ENCODE measurements at places on chromosomes 1 and 21. TPM values are rescaled to one million over a fixed set of nuclear protein-coding genes. Genes with fewer than 3 reads are reported as not detected.

The NBPF6 gene
- total RNA-seq, result not detected

The CFHR4 gene
- not detected for total RNA-seq

The PIGC gene
- 32.1 TPM for total RNA-seq

The DYNLT5 gene
- not detected for total RNA-seq

The COL24A1 gene
- not detected for total RNA-seq

The APOBEC4 gene
- total RNA-seq, result not detected

The PRAMEF13 gene
- total RNA-seq, result not detected

The GJC2 gene
- total RNA-seq, result 6.2 TPM

The AGMAT gene
- 7.6 TPM for total RNA-seq

The SMCP gene
- total RNA-seq, result not detected

DNA sequence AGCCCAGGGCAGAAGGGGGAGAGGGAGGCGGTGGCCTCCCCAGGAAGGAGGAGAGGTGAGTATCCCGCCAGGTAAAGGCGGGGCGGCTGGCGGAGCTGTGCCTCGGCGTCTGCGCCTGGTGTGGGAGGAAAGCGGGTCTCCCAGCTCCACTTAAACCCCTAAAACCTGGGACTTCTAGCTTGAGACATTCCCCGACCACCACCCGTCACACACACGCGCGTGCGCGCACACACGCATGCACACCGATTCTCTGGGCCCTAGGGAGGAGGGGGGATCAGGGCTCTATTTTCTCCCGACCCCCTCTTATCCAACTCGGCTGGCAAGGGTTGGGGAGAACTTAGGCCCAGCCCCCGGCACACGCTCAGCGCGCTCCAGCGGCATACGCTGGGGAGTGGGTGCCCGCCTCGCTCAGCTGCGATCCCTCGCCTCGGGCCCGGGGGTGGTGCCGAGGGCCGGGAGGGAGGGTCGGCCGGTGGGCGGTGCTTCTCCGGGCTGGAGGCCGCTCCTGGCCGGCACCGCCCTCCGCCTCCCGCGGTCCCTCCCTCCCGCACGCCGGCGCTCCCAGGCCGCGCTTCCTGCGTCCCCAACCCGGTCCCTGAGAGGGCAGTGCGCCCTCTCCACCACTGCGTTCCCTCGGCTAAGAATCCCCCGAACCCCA lies at the start of gene TMEM51:
TSS of gene TMEM51 (plus strand) at position 564 of the 658 bp plus-strand sequence. CDS start 61,341 bp downstream, outside the sequence.
- H3K27me3 ChIP-seq, result peaks cover 57% of the 10 kb centered on the region
- peak within 1 kb of the TSS; percentile 76 for H3K4me3 ChIP-seq

DNA sequence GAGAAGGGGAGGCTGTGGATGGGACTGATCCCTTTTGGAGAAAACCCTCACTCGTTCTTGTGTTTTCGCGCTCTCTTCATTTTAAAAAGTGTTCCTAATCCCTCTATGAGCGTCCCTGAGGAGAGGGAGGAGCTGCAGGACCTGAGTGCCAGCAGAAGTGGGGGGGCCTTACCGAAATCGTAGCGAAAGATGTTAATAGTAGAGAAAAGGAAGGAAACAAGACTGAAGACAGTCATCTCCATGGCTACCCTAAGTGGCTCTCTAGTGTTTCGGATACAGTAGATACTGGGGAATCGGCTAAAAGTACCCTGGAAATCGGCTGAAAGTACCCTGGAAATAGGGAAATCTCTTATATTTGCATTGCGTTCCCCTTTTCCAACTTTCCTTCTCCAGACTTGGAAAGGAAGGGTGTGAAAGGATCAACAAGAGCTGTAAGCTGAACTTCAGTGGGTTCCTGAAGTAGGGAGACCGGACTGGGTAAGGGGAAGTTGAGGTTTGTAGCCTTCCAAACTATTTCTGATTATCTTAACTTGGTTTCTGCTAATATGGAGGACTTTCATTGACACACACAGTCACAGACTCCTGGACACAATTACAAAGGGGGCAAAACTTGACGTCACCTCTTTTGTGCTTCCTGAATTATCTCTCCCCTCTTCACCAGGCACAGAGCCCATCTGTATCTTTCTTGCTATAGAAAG lies 486 bp upstream of the DSTYK start:
- H3K27me3 ChIP-seq, result no peaks in the 10 kb centered on the region
- peak overlapping the region; percentile 96 for H3K4me3 ChIP-seq
- DNase-seq, result no peak
- H3K36me3 ChIP-seq, result peaks cover 4% of the 10 kb centered on the region

DNA sequence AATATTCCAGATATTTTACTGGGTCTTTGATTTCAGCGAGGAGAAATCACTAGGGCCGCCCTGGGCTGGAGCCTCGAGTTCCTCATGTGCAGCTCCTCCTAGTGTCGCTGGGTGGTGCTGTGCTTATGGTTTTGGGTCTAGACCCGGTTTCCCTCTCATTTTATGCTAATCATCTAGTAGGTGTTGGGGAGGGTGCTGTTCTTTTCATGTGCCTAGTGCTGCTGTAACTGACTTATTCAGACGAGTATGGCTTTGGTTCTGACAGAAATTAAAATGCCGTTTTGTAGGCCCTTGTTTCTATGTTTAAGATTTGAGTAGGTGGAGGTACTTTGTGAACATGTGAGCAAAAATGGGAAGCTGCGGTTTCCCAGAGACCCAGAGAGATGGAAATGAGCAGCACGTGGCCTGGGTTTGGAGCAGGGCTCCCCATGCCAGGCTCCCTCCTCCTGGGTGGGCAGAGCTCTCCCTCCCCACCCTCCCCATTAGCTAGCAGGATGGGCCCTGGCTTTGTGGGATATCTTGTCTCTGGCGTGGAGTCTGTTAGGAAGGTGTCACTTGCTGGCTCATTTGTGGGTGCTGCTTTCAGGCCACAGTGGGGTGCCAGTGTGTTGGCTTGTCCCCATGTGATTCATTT lies 74.0 kb upstream of the GPR88 start:
- peak overlapping the region; percentile 33 for H3K27ac ChIP-seq
- peaks cover 22% of the 10 kb centered on the region for H3K4me1 ChIP-seq
- H3K27me3 ChIP-seq, result no peaks in the 10 kb centered on the region
- H3K36me3 ChIP-seq, result peaks cover 11% of the 10 kb centered on the region
- peak overlapping the region; percentile 13 for H3K4me3 ChIP-seq

DNA sequence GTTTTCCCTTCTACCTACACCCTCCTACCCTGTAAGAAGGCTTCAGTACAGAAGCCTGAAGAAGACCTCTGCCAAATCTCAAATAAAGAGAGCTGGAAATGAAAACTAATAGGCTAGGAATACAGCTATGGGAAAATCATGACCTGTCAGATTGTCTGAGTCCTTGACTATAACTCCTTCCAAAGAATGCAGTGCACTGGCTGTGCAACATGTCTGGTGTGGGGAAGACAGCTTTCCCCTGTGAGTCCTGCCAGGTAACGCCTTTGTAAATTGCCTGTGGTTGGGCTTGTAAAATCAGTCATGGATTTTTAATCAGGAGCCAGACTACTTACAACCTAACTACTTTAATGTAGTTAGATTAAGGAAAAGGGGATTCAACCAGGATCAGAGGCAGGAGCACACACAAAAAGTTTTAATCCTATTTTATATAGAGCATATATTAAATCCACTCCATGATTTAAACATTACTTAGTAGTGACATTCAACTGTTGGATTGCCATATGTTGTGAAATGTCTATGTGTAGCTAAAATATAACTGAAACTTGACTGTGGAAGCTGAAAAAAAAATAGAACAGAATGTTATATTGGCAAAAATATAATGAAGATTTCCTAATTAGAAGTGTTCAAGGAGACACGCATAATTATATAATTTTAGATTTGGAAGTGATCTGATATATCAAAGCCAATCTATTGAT lies 1667.8 kb downstream of the KCNT2 start:
- H3K27me3 ChIP-seq, result no peaks in the 10 kb centered on the region
- H3K4me1 ChIP-seq, result no peaks in the 10 kb centered on the region
- H3K4me3 ChIP-seq, result no peak overlapping the region
- no peaks in the 10 kb centered on the region for H3K36me3 ChIP-seq
- no peak overlapping the region for H3K27ac ChIP-seq
- no peak for DNase-seq

DNA sequence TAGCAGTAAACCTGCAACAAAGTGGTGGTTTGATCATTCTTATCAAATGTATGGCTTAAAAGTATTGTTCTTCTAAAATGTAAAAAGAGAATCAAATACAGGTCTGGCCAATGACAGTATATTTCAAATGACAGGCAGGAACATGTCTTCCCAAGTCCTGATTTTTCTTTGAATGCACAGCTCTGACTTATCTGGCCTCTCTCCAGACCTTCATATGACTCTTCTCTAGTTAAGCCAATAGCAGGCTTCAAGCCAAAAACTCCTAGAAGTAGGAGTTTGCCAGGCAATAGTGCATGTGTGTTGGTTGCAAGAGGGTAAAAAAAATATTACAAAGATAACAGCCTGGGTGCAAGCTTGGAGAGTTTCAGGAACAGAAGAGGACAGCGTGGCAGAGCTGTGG lies 345.5 kb downstream of the SMYD3 start:
- H3K4me3 ChIP-seq, result no peak overlapping the region
- no peaks in the 10 kb centered on the region for H3K36me3 ChIP-seq
- no peak overlapping the region for H3K27ac ChIP-seq
- DNase-seq, result no peak

- no peaks in the 10 kb centered on the region for H3K36me3 ChIP-seq
- no peak for DNase-seq
- no peaks in the 10 kb centered on the region for H3K4me1 ChIP-seq
- H3K27me3 ChIP-seq, result no peaks in the 10 kb centered on the region
Observed at GRCh38 chr1:220370041-220370700, 97.9 kb upstream of the RAB3GAP2 start.

GRCh38 chr1:112833806-112834205 lies 118.7 kb upstream of the PPM1J start:
- H3K36me3 ChIP-seq, result no peaks in the 10 kb centered on the region
- peaks cover 19% of the 10 kb centered on the region for H3K27me3 ChIP-seq
- no peak for DNase-seq
- no peaks in the 10 kb centered on the region for H3K4me1 ChIP-seq
- no peak overlapping the region for H3K4me3 ChIP-seq
- H3K27ac ChIP-seq, result no peak overlapping the region

GRCh38 chr1:208101661-208102431 lies 142.3 kb downstream of the PLXNA2 start:
- H3K4me1 ChIP-seq, result no peaks in the 10 kb centered on the region
- no peak overlapping the region for H3K27ac ChIP-seq
- DNase-seq, result no peak

- no peak overlapping the region for H3K4me3 ChIP-seq
- no peak overlapping the region for H3K27ac ChIP-seq
Observed at GRCh38 chr1:39711104-39711965, 20.1 kb upstream of the HPCAL4 start.

DNA sequence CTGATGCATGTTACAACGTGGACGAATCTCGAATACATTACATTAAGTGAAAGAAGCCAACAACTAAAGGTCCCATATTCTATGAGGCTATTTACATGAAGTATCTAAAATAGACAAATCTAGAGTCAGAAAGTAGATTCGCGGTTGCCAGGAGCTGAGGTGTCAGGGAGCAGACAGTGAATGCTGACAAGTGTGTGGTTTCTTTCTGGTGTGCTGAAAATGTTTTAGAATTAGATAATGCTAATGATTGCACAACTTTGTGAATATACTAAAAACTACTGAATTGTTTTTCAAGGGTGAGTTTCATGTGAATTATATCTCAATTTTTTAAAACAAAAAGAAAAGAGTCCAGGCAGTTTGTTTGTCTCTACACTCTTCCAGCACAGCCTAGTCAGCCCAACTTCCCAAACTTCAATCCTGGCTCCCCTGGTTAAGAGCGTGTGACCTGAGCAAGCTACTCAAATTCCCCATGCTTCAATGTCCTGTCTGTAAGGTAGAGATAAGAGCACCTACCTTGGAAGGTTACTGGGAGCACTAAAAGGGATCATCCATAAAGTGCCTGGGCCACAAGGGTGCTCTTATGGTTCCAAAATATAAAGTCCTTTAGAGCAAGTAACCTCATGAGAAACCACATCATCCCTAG lies 20.9 kb downstream of the HLCS start:
- peaks cover 2% of the 10 kb centered on the region for H3K4me1 ChIP-seq
- peaks cover 16% of the 10 kb centered on the region for H3K36me3 ChIP-seq
- no peak overlapping the region for H3K27ac ChIP-seq
- DNase-seq, result no peak
- no peak overlapping the region for H3K4me3 ChIP-seq

GRCh38 chr1:105137543-105138457 lies 1388.1 kb downstream of the AMY1C start:
- H3K4me1 ChIP-seq, result no peaks in the 10 kb centered on the region
- H3K27me3 ChIP-seq, result no peaks in the 10 kb centered on the region
- no peak overlapping the region for H3K4me3 ChIP-seq
- no peaks in the 10 kb centered on the region for H3K36me3 ChIP-seq

DNA sequence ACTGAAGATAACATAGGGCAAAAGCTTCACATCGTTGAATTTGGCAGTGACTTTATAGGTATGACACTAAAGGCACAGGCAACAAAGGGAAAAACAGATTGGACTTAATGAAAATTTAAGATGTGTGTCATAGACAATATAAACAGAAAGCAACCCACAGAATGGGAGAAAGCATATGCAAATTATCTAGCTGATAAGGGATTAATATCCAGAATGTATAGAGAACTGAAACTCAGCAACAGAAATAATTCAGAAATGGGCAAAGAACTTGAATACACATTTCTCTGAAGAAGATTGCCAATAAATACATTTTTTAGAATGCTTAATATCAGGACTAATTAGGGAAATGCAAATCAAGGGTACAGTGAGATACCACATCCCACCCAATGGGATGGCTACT lies 55.2 kb upstream of the ANGPTL1 start:
- no peaks in the 10 kb centered on the region for H3K4me1 ChIP-seq
- no peaks in the 10 kb centered on the region for H3K36me3 ChIP-seq
- DNase-seq, result no peak
- H3K27ac ChIP-seq, result no peak overlapping the region
- peaks cover 3% of the 10 kb centered on the region for H3K27me3 ChIP-seq

GRCh38 chr1:27849951-27850350 lies 19.4 kb downstream of the PPP1R8 start:
- DNase-seq, result no peak
- H3K36me3 ChIP-seq, result peaks cover 20% of the 10 kb centered on the region
- no peak overlapping the region for H3K4me3 ChIP-seq
- no peak overlapping the region for H3K27ac ChIP-seq
- no peaks in the 10 kb centered on the region for H3K27me3 ChIP-seq

GRCh38 chr1:234386122-234386521 lies 12.9 kb downstream of the COA6 start:
- DNase-seq, result no peak
- H3K4me1 ChIP-seq, result peaks cover 3% of the 10 kb centered on the region
- H3K27me3 ChIP-seq, result no peaks in the 10 kb centered on the region
- H3K4me3 ChIP-seq, result no peak overlapping the region
- H3K27ac ChIP-seq, result no peak overlapping the region
- peaks cover 29% of the 10 kb centered on the region for H3K36me3 ChIP-seq

DNA sequence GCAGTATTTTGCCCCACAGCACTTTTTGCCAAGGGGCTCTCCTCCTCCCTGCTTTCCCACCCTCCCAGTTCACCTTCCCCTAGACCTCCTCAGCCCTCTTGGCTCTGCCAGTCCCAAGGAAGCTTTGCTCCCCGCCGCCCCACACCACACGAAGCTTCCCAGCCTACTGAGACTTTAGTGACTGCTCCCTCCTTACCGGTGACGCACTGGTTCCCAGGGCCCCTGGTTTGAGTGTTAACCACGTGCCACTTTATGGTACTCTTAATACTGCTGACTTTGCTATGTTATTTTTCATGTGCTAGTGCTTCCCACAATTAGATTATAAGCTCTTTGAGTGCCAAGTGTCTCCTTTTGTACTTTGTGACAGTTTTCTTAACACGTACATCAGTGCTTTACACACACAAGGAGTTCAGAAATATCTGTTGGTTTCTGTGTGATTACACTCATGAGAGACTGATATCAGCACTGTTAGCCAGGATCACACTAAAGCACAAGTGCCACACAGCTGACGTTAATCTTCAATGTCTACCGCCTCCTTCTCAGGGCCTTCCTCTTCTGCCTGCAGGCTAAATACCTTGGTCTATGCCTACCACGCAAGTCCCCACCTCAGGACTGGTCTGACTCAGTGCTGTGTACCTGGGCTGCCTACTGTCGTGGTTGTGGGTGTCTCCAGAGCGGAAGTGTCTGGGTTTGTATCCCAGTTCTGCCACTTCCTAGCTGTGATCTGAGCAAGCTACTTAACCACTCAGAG lies 61.0 kb downstream of the DNTTIP2 start:
- H3K27me3 ChIP-seq, result no peaks in the 10 kb centered on the region
- H3K36me3 ChIP-seq, result no peaks in the 10 kb centered on the region

All from activated naive CD8-positive, alpha-beta T cell treated with anti-CD3 and anti-CD28 coated beads, Interleukin-2, amount 10 ng/mL, durations not matched to agents 7 days and 5 days (primary cell).